Activated naive CD4-positive, alpha-beta T cell treated with anti-CD3 and anti-CD28 coated beads, Interleukin-2, amount 10 ng/mL, durations not matched to agents 7 days and 5 days (primary cell): ENCODE measurements at places on chromosomes 7 and 10.

DNA sequence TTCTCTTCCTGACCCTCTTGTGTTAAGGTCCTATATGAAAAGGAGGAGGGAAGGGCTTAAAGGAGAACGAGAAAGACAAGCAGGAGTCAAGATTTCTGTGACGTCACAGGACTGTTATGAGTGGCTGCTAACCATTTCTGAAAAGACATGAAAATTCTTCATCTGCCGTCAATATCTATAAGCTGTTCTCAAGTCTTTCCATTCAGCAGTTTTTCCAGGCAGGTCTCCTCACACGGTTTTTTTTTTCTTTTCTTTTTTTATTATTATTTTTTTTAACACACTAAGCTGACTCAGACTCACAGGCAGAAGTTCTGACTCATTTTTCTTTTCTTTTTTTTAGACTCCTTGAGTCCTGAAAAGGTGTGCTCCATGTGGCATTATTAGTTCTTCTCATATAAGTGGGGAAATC is 72.0 kb downstream of the DGKI start:
- H3K27me3 ChIP-seq = no peaks in the 10 kb centered on the region
- no peak overlapping the region for H3K4me3 ChIP-seq
- H3K36me3 ChIP-seq = no peaks in the 10 kb centered on the region
- DNase-seq = no peak
- no peaks in the 10 kb centered on the region for H3K4me1 ChIP-seq

- no peak overlapping the region for H3K27ac ChIP-seq
- peak; percentile 20 for DNase-seq
- peaks cover 18% of the 10 kb centered on the region for H3K4me1 ChIP-seq
These were observed 183.6 kb upstream of the NFE2L3 start for GRCh38 chr7:25968205-25968993.

GRCh38 chr10:128833671-128834070 is 633.4 kb upstream of the MGMT start:
- H3K36me3 ChIP-seq = no peaks in the 10 kb centered on the region
- H3K4me1 ChIP-seq = no peaks in the 10 kb centered on the region
- no peak overlapping the region for H3K27ac ChIP-seq
- no peak for DNase-seq

DNA sequence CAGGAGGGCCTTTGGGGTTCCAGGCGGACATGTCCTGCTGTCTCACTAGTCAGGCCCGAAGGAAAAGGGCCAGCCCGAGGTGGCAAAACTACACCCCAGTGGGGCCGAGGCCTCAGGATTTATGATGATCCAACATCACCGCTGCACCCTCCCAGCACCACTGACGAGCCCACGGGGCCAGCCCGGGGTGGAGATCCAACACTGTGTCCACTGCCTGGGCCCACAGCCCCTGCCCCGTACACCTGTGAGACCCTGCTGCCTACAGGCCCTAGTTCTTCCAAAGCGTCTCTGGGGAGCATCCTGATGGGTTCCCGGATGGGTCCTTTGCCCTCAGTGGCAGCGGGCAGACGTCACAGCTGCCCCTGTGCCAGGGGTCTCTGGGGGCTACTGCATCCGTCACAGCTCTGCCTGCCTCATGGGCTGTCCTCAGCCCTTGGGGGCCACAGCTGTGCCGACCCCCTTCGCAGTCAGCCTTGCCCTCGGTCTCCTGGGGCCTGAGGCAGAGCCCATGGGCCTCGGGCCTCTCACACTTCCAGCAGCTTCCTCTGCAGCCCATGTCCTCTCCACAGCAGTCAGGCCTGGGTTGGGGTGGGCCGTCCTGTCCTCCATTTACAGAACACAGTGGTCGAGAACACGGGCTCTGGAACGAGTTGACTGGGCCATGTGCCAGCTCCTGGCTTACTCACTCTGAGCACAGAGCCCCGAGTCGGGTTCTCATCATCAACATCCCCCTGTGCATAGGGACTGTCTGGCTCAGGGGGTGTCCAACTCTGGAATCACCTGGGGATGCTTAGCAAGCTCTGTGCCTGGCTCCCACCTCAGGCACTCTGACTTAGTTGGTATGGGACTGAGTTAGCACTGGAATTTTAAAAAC is 64.9 kb downstream of the FOXL3 start:
- H3K36me3 ChIP-seq = peaks cover 3% of the 10 kb centered on the region

GRCh38 chr10:88113657-88114272 is 250.3 kb downstream of the PTEN start:
- H3K4me3 ChIP-seq = no peak overlapping the region
- H3K4me1 ChIP-seq = peaks cover 12% of the 10 kb centered on the region
- no peaks in the 10 kb centered on the region for H3K36me3 ChIP-seq
- DNase-seq = no peak
- H3K27me3 ChIP-seq = no peaks in the 10 kb centered on the region

- no peaks in the 10 kb centered on the region for H3K36me3 ChIP-seq
- H3K4me1 ChIP-seq = no peaks in the 10 kb centered on the region
- H3K4me3 ChIP-seq = no peak overlapping the region
- peaks cover 49% of the 10 kb centered on the region for H3K27me3 ChIP-seq
- H3K27ac ChIP-seq = no peak overlapping the region
These were observed 65.0 kb upstream of the EN2 start for GRCh38 chr7:155392726-155393570.
